ENCODE measurements at places on chromosomes 2 and 18.

DNA sequence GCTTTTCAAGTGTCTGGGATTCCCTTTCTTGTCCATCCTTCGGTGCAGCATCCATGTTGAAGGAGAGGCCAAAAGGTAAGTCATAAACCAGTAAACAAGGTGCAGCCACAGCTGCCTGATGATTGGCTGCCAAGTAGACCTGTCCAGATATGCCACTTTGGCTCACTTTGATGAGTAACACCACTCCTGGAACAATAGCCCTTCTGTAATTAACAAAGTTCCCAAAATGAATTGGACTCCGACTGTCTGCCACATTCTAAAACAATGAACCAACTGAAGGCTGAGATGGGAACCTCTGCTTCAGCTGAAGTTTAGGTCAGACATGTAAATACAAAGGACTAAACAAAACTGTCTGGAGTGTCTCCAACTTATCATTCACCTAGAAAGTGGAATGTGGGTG, 82.2 kb upstream of the LGALSL start:
- DNase-seq: no peak

- DNase-seq: no peak
These were observed 55.7 kb downstream of the CCDC93 start for GRCh38 chr2:117958186-117958585.

GRCh38 chr2:54388076-54388475, 68.1 kb upstream of the SPTBN1 start:
- DNase-seq: no peak

DNA sequence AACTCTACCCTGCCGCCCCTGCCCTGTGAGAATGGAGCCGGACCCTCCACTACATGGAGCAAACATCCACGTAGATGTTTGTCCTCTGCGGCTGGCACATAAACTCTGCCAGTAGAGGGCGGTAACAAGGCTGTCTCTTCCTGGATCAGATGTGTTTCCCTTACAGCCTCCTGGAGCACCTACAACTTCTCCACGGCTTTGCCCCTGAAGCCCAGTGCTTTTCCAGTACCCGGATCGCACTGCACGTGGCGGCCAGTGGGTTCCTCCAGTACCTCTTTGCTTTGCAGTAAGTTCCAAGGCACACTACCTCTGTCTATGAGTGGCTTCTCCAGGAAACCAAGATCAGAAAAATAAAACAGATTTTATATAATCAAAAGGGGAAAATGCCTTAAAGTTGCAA, 651.3 kb downstream of the DCDC2C start:
- DNase-seq: no peak

Data from DMS79 treated with DMSO at 0.1 percent for 48 hours (cell line).